ENCODE measurements at places on chromosomes 11 and 22. TPM values are rescaled to one million over a fixed set of nuclear protein-coding genes. Genes with fewer than 3 reads are reported as not detected.
A peak's percentile ranks its signal among the peaks of the same experiment; 100 is the strongest.

GRCh38 chr22:46789992-46790391 is 27.5 kb downstream of the TBC1D22A start:
- no peak overlapping the region for H3K27ac ChIP-seq
- peaks cover 4% of the 10 kb centered on the region for H3K36me3 ChIP-seq
- H3K4me1 ChIP-seq: peaks cover 5% of the 10 kb centered on the region
- no peak for DNase-seq

HTR3B gene
- total RNA-seq: not detected

DNA sequence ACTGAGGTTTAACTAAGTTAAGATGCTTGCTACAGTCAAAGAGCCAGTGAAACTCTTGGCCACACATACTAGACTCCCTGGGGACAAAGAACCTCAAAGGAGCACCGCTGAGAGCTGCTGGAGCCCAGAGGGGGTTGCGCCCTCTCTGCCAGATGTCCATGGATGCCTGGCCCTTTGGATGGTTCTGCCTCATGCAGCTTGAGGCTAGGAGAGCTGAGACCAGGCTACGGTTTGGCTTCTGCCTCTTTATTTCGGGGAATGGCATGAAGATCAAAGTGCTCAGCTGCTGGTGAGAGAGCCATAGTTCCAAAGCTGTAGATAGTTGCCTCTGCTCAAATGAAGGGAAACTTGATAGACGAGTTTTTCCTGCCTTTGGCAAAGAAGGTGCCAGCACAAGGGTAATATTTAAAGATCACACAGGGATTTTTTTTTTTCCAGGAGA is 43.0 kb downstream of the RASSF10 start:
- no peak overlapping the region for H3K27ac ChIP-seq
- no peaks in the 10 kb centered on the region for H3K36me3 ChIP-seq
- H3K4me1 ChIP-seq: no peaks in the 10 kb centered on the region

TAF1D gene
- total RNA-seq: 148 TPM

OR10A6 gene
- under 0.01 TPM for total RNA-seq

DNA sequence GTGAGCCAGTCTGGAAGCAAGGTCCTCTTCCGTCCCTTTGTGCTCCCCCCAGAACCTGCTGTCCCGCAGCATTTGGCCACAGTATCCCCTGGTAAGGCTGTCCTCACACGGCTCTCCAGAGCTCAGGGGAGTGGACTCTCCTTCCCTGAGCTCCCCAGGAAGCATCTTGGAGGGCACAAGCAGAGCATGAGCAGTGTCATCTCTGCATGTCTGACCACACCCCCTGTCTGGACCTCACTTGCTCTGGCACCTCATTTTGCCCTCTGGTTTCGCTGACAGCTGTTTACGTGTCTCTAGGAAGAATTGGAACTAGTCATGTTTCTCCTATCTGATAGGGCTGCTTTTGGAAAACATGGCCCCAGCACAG is 15.5 kb downstream of the DCPS start:
- H3K4me1 ChIP-seq: peaks cover 24% of the 10 kb centered on the region
- H3K27me3 ChIP-seq: no peaks in the 10 kb centered on the region
- H3K27ac ChIP-seq: peak overlapping the region; percentile 93
- DNase-seq: no peak

GRCh38 chr11:126919147-126919823 is 81.3 kb downstream of the KIRREL3 start:
- no peaks in the 10 kb centered on the region for H3K27me3 ChIP-seq
- peaks cover 17% of the 10 kb centered on the region for H3K4me1 ChIP-seq
- no peak overlapping the region for H3K4me3 ChIP-seq
- DNase-seq: no peak
- no peaks in the 10 kb centered on the region for H3K36me3 ChIP-seq

LRFN4 gene
- 14.5 TPM for total RNA-seq
